ENCODE measurements at places on chromosomes 6 and 20.

DNA sequence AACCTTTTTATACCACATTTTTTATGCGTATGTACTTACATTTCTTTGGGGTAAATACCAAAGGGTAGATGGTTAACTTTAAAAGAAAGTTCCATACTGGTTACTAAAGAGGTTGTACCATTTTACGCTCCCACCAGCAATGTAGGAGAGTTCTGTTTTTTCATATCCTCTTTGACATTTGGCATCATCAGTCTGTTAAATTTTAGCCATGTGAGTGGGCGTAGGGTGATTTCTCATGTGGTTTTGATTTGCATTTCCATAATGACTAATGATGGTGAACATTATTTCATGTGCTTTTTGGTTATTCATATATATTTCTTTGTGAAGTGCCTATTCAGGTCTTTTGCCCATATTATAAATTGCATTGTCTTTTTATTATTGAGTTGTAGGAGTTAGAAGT is 194.2 kb downstream of the PRL start:
- DNase-seq: no peak

- no peak for DNase-seq
Observed at GRCh38 chr6:154558984-154559383, 48.5 kb upstream of the CNKSR3 start.

GRCh38 chr6:13668291-13668928 is 43.2 kb downstream of the RANBP9 start:
- peak; percentile 43 for DNase-seq

DNA sequence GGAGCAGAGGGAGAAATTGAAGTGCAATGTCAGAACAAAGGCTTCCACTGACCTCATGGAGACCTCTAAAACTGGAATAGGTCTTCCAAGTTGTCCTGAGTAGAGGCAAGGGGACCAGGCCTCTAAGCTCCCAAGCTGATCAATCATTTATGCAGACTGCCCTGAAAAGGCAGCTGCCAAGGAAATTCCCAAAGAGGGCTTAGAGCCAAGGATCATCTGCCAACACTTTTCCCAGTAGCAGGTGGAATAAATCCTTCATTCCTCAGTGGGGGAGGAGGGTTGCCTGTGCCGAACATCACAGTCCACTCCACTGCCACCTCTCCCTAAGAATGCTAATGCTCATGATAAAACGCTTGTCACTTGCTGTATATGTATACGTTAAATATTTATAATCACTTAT is 29.3 kb upstream of the RALY start:
- DNase-seq: no peak

DNA sequence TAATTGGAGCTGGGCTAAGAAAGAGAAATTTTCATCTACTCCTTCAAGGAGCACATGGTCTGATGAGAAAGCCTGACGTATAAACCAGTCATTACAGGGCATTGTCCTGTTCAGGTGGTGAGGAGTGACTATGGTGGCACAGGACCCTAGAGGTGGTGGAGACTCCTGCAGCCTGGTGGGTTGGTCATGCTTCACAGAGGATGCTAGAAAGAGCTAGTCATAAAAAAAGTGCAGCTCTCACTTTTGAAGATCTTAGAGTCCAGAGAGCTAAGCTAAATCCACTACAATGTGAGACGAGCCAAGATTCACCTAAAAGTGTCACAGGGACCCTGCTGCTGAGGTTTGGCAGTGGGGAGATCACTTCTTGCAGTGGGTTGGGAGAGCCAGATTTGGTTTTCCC is 9.8 kb upstream of the ZNF831 start:
- no peak for DNase-seq

DNA sequence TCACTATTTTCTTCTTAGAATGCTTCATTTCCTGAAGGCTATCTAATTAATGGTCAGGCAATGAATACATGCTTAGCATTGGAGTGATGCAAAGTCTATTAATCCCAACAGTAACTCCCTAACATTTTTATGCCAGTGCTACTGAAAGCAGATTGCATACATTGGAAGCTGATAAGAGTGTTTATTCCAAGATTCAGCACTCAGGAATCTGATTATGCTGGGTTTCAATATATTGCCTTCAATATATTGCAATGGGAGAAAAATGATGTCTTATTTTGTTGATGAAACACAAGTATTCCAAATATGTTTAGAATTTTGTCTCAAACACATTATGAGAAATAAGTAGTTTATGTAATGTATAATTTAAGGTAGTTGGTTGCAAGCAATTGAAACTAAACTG is 26.7 kb upstream of the TRDN start:
- no peak for DNase-seq

- DNase-seq: no peak
Observed at GRCh38 chr6:53486679-53487078, 58.2 kb downstream of the GCLC start.

DNA sequence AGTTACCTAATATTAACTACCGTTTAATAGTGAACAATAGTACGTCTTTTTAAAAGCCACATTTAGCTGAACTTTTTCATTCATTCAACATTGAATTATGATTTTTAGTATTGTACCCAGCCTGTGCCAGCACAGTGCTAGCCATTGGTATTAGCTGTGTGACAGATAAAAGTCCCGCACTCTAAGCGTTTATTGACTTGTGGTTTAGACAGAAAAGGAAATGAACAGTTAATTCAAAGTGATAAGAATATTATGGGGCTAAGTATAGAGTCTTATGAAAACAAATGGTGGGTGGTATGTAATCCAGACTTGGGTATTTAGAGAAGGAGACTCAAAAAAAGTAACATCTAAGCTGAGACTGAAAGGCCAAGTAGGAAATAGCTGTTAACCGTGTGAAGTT is 202.3 kb downstream of the RPS12 start:
- DNase-seq: no peak

GRCh38 chr6:11494786-11495564 is 42.6 kb upstream of the TMEM170B start:
- no peak for DNase-seq

- no peak for DNase-seq
Observed at GRCh38 chr20:24379484-24379927, 89.9 kb upstream of the SYNDIG1 start.

DNA sequence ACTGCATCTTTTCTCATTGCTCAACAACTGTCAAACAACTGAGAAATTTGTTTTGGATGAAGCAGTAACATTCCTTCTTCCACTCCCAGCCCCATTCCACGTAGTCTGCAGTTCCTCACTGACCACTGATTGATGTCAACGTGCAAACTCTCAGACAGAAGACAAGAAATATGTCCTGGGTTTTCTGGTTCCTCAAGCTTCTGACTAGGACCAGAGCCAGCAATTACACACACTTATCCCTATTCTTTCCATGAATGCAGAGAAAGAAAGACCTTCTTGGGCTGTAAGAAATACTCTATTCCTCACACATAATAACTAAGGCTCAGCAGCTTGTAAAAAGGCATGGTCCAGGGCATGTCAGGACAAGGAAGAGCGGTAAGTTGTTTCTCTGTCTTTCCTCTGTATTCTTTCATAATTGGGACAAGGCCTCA is 790.1 kb upstream of the SLC35B3 start:
- no peak for DNase-seq

DNA sequence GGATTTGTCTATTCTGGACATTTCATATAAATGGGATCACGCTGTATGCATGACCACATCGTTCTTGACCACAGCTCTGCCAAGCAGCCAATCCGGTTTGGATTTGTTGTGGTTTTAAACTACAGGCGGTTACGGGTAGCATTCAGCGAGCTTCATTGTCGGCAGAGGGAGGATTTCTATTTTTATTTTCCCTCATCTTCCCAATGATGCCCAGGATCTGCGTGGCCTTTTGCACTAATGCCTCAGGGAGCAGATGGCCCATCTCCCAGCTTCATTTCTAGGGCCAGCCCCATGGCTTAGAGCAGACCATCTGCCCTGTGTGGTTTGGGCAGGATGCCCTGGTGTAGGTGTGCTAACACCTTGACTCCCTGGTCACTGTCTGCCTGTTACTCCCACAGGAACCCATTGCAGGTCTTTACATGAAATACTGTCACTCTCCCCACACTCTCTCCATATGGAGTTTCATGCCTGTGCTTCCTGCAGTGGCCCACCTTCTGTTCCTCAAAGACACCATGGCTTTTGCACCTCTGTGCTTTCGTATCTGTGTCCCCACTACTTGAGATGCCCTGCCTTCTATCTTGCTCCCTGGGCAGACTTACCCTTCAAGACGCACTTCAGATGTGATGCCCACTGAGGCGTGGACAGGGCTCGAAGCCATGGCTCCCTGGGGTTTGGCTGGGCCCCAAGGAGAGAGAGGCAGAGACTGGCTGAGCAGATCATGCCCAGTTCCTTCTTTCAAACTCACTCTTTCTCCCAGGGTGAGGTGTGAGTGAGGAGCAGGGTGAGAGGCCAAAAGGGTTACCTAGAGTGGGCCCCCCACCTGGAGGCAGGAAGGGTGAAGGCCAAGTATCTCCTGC is 26.0 kb downstream of the SDCBP2 start:
- peak; percentile 23 for DNase-seq

DNA sequence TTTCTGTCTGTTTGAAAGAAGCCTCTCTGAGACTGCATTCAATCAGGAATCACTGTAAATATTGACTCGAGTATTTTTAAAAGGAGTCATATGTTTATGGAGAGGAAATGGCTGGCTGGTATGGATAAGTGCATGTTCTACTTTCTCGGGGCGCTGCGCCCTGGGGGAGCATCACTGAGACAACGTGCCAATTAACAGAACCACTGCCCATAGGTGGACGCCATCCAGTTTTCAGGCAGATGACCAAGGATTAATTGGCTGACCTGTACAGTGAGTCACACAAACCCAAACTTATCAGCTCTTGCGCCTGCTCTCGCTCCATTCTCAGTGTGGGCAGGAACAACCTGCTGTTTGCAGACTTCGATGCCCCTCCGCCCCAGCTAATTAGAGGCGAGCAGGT is 571.2 kb downstream of the QKI start:
- no peak for DNase-seq

DNA sequence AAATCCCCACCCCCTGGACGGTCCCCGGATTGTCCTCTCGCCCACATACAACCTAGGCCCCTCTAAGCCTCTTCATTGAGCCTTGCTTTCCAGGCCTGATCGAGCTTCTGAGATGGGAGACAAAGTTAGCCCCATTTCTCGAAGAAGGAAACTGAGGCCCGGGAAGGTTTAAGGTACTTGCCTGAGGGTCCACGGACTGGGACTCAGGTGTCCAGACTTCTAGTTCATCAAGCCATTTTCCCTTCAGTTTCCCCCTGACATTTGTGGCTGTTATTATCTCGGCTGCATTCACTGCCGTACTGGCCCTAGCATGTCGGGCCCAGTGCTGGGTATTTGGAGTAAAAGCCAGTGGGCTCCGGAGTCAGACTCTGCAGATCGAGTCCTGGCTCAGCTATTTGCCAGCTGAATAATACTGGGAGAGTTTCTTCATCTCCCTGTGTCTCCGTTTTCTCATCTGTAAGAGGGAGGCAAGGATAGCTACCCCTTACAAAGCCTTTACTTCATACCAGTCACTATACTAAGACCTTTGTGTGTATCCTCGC is 633 bp downstream of the RPRD1B start:
- peak; percentile 38 for DNase-seq

GRCh38 chr6:109595998-109596397 is 95.0 kb downstream of the AK9 start:
- DNase-seq: peak; percentile 47

GRCh38 chr20:884983-885952 is 30.9 kb downstream of the ANGPT4 start:
- DNase-seq: no peak

- DNase-seq: peak; percentile 94
Observed at GRCh38 chr20:47610247-47610944, 108.7 kb downstream of the NCOA3 start.

DNA sequence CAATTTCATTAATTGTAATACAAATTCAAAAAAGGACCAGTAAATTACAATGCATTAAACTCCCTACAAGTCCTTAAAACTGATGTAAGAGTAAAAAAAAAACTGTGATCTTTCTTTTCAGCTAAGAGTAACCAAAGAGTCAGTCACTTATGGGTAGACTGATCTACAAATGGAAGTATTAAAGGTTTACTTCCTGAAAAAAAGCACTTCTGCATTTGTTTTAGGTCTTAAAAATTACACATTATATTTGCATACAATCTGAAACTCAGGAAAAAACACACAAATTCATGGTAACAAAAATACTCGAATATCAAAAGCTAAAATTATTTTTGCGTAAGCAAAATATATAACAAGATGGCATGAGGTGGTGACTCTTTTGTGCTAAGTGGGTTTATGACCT is 23.5 kb downstream of the USP49 start:
- DNase-seq: no peak

- peak; percentile 64 for DNase-seq
Observed at GRCh38 chr20:46562373-46563169, 12.1 kb upstream of the OCSTAMP start.

- no peak for DNase-seq
Observed at GRCh38 chr6:144944106-144944505, 659.0 kb downstream of the UTRN start.

GRCh38 chr6:109240370-109241084 is 141.7 kb downstream of the CD164 start:
- DNase-seq: no peak

DNA sequence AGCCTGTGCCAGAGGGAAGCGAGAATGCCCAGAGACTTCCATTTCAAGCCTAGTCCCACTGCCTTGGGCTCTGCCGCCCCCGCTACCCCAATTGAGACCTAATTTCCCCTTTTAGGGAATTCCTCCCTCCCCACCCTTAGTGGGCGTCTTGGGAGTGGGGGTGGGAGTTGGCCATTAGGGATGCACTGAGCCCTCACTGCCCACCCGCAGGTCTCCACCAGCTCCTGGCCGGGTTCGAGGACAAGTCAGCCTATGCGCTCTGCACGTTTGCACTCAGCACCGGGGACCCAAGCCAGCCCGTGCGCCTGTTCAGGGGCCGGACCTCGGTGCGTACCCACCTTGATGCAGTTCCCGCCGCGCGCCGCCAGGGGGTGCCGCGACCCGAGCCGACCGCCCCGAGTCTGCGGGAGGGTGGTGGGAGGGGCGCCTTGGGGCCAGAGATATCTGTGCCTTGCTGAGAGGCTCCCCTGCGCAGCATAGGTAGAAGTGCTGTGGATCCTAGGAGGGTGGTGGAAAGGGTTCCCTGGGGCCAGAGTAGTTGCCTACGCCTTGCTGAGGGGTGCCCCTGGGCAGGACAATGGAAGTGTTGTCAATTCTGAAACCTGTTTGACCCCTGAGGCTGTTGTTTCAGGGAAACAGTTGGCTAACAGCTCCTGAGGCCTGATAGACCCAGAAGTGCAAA is 9.2 kb downstream of the ITPA start:
- no peak for DNase-seq

DNA sequence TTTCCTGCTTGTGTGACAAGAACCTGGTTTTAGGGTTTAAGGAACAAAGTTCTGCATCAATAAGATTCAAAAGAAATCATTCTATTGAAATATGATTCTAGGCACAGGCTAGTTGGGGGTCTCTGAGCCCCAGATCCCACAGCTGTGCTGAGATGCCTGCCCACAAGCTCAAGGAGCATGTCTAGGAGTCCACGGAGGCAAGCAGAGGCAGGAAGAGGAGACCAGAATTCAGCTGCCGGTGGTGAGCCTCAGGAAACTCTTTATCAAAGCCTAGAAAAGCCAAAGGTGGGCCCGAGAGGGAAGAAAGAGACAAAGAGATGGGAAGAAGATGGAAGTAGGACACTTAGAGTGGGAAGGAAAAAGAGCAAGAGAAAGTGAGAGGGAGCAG is 40.7 kb upstream of the DDR1 start:
- DNase-seq: no peak

- peak; percentile 78 for DNase-seq
Observed at GRCh38 chr20:37223053-37223452, 38.6 kb downstream of the GHRH start.

- peak; percentile 58 for DNase-seq
Observed at GRCh38 chr6:24720131-24720603, 1.2 kb upstream of the C6orf62 start.

Data from RKO (cell line).